ENCODE measurements at places on chromosomes 11 and 22. TPM values are rescaled to one million over a fixed set of nuclear protein-coding genes. Genes with fewer than 3 reads are reported as not detected.

The CCDC87 gene
- total RNA-seq: 0.15 TPM

The AIFM3 gene
- total RNA-seq: 0.46 TPM

The LYVE1 gene
- 0.32 TPM for total RNA-seq

The B3GAT1 gene
- under 0.01 TPM for total RNA-seq

The CBLIF gene
- total RNA-seq: not detected

The PLAAT2 gene
- total RNA-seq: not detected

The RNF214 gene
- 6.2 TPM for total RNA-seq

The HTR3A gene
- total RNA-seq: not detected

The CNGA4 gene
- under 0.01 TPM for total RNA-seq

The TMEM126B gene
- total RNA-seq: 78.3 TPM

The C11orf86 gene
- not detected for total RNA-seq

The LDHAL6A gene
- not detected for total RNA-seq

The DMC1 gene
- 1.6 TPM for total RNA-seq

The NXPE1 gene
- total RNA-seq: not detected

The RTN3 gene
- total RNA-seq: 41.9 TPM

The SYT12 gene
- total RNA-seq: not detected

The NRXN2 gene
- not detected for total RNA-seq

The UBQLN3 gene
- total RNA-seq: not detected

The WBP2NL gene
- total RNA-seq: 0.15 TPM

The GAS2 gene
- total RNA-seq: 1.6 TPM

The MS4A6A gene
- total RNA-seq: 21.8 TPM

The FUT4 gene
- 4.1 TPM for total RNA-seq

The TMEM191B gene
- 0.15 TPM for total RNA-seq

The MGAT3 gene
- total RNA-seq: under 0.01 TPM

The C22orf42 gene
- not detected for total RNA-seq

The OR4D9 gene
- not detected for total RNA-seq

The SOX6 gene
- total RNA-seq: under 0.01 TPM

The OR52A1 gene
- total RNA-seq: not detected

The SCGB1D2 gene
- total RNA-seq: not detected

The OR51B5 gene
- not detected for total RNA-seq
